Endothelial cell (in vitro differentiated cells): ENCODE measurements at places on chromosomes 13 and 19. TPM values are rescaled to one million over a fixed set of nuclear protein-coding genes. Genes with fewer than 3 reads are reported as not detected.
A peak's percentile ranks its signal among the peaks of the same experiment; 100 is the strongest.

- peak overlapping the region; percentile 94 for H3K4me3 ChIP-seq
- peaks cover 15% of the 10 kb centered on the region for H3K27me3 ChIP-seq
- H3K36me3 ChIP-seq, result no peaks in the 10 kb centered on the region
- peak overlapping the region; percentile 65 for H3K27ac ChIP-seq
- H3K4me1 ChIP-seq, result peaks cover 20% of the 10 kb centered on the region
- DNase-seq, result no peak
Measured at GRCh38 chr19:31348481-31349159, 616 bp downstream of the TSHZ3 start.

DNA sequence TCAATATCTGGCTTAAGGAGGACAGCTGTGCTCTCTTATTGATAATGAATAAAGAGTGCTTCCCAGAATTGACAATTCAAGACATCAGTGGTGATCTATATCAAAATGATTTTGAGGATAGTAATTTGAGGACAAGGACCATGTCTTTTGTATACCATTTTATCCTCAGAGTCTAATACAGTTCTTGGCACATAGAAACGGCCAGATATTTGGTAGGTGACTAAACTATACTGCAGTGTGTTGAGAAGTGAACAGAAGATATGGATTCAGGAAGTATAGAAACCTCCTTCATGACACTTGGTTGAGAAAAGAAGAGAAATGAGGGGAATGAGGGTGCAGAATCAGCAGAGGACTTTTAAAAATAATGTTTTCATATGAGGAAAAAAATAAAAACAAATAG lies 16.1 kb upstream of the LMO7 start:
- H3K27me3 ChIP-seq, result no peaks in the 10 kb centered on the region
- H3K4me1 ChIP-seq, result no peaks in the 10 kb centered on the region

DNA sequence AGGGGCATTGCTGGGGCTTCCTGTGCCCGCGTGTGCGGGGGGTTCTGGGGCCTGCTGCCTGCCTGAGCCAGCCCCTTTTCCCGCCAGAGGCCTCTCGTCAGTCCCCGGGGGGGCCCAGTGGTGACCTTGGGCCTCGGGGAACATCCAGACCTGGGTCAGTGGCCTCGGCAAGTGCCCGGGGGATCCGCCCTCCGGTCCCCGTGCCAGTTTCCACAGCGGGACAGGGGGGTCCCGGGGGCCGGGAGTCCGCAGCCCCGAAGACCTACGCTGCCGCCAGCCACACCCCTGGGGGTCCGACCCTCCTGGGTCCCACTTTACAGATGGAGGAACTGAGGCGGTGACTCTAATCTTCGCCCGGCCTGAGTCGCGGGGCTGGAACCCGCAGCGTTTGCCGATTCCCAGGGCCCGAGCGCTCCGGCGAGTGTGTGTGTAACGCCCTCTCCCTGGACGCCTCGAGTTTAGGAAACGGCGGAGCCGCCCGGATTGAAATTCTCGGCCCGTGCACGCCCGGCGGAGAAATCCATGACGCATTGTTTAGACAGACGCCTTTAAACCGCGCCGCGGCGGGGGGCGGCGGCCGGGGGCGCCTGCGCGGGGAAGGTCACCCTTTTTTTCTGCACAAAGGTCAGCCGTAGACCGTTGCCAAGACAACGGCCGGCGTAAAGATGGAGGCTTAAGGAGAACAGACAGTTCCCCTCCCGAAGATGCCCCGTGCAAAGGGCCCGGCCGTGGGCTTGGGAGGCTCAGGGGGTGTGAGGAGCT lies 39.3 kb downstream of the EFNA2 start:
- no peak overlapping the region for H3K27ac ChIP-seq
- H3K36me3 ChIP-seq, result no peaks in the 10 kb centered on the region
- no peak overlapping the region for H3K4me3 ChIP-seq

DNA sequence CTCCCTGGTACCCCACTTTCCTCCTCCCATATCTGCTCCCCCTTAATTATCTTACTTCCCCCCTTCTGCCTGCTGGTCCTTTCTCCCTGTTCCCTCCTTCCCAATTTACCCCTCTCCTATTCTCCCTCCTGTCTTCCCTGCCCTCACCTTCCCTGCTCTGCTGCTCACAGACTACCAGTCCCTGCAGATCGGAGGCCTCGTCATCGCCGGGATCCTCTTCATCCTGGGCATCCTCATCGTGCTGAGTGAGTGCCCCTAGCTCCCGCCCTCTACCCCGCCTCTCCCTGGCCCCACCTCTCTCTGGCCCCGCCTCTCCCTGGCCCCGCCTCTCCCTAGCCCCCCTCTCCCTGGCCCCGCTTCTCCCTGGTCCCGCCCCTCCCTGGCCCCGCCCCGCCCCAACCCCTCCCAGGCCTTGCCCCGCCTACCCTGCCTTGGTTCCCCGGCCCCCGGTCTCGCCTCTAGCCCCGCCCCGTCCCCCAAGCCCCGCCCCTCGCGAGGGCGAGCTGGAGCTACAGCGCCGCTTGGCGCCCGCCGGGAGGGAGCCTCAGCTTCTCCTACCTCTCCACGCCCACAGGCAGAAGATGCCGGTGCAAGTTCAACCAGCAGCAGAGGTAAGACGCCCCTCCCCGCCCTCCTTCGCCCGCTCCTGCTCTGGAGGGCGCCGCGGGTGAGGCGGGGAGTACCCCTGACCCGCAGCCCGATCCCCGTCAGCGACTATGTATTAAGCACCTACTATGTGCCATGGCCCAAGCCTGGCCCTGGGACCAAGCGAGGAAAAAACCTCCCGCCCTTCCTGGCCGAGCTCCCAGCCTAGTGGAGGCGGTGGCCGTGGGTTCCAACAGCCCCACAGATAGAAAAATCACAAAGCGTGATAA lies 1.9 kb upstream of the FXYD7 start:
- H3K36me3 ChIP-seq, result no peaks in the 10 kb centered on the region
- DNase-seq, result peak; percentile 93
- H3K4me1 ChIP-seq, result peaks cover 5% of the 10 kb centered on the region
- no peak overlapping the region for H3K27ac ChIP-seq

DNA sequence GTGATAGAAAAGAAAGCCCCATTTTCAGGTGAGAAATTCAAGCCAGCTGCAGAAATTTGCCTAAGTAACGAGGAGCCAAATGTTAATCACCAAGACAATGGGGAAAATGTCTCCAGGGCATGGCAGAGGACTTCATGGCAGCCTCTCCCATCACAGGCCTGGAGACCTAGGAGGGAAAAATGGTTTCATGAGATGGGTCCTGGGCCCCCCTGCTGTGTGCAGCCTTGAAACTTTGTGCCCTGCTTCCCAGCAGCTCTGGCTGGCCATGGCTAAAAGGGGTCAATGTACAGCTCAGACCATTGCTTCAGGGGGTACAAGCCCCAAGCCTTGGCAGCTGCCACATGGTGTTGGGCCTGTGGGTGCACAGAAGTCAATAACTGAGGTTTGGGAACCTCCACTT lies 9.9 kb downstream of the N4BP2L1 start:
- no peak overlapping the region for H3K4me3 ChIP-seq
- no peak for DNase-seq
- no peak overlapping the region for H3K27ac ChIP-seq
- peaks cover 3% of the 10 kb centered on the region for H3K4me1 ChIP-seq
- peaks cover 18% of the 10 kb centered on the region for H3K36me3 ChIP-seq
- no peaks in the 10 kb centered on the region for H3K27me3 ChIP-seq

GRCh38 chr13:78323848-78324247 lies 279.5 kb downstream of the POU4F1 start:
- H3K4me3 ChIP-seq, result no peak overlapping the region
- H3K27me3 ChIP-seq, result no peaks in the 10 kb centered on the region
- no peak for DNase-seq

- H3K4me1 ChIP-seq, result peaks cover 8% of the 10 kb centered on the region
- no peak within 1 kb of the TSS for H3K4me3 ChIP-seq
- peak; percentile 12 for DNase-seq
- no peaks in the 10 kb centered on the region for H3K27me3 ChIP-seq
- no peaks in the 10 kb centered on the region for H3K36me3 ChIP-seq
- H3K27ac ChIP-seq, result no peak within 1 kb of the TSS
Measured at GRCh38 chr13:108269601-108270328, at the start of gene TNFSF13B. Gene TNFSF13B (plus strand): TSS chr13:108269718. CDS start chr13:108269896, 178 bp downstream.

- H3K27ac ChIP-seq, result no peak overlapping the region
- H3K4me1 ChIP-seq, result peaks cover 8% of the 10 kb centered on the region
- H3K4me3 ChIP-seq, result no peak overlapping the region
Measured at GRCh38 chr13:94351292-94351990, 128.0 kb downstream of the DCT start.

- H3K27ac ChIP-seq, result no peak overlapping the region
- no peak overlapping the region for H3K4me3 ChIP-seq
- no peaks in the 10 kb centered on the region for H3K4me1 ChIP-seq
- no peaks in the 10 kb centered on the region for H3K27me3 ChIP-seq
- H3K36me3 ChIP-seq, result no peaks in the 10 kb centered on the region
- peak; percentile 41 for DNase-seq
Measured at GRCh38 chr13:61255040-61255796, 160.4 kb downstream of the PCDH20 start.

GRCh38 chr19:3768015-3768747 lies 3.8 kb downstream of the RAX2 start:
- H3K4me3 ChIP-seq, result no peak overlapping the region
- H3K27ac ChIP-seq, result no peak overlapping the region
- peaks cover 8% of the 10 kb centered on the region for H3K36me3 ChIP-seq
- peaks cover 4% of the 10 kb centered on the region for H3K27me3 ChIP-seq

DNA sequence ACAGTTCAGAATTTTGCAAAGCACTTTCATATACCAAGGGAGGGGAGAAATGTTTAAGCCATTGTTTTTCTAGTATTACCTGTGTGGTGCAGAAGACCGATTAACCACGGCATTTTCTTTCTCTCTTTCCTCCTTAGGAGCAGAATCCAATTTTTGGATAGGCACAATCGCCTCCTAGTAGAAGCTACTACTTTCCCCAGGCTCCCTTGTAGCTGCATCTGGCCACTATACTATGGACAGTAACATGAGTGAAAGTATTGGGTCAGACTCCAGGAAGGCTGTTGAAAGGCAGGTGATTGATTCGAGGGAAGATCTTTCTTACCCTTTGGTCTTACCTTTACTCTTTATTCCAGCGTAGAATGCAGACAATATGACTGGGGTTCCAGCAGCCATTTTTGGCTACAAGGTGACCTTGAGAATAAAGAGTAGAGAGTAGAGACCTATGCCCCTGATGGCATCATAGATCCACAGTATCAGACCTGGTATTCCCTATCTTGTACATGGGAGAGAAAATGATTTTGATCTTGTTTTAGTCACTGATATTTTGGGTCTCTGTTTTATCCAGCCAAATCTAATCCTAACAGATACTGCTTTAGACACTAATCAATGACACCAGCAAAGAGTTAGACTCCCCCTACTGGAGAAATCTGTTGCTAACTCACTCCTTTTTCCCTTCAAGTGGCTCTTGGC lies 77.0 kb downstream of the LRRC63 start:
- H3K4me1 ChIP-seq, result no peaks in the 10 kb centered on the region
- DNase-seq, result peak; percentile 12
- no peaks in the 10 kb centered on the region for H3K36me3 ChIP-seq
- no peaks in the 10 kb centered on the region for H3K27me3 ChIP-seq
- H3K4me3 ChIP-seq, result no peak overlapping the region

DNA sequence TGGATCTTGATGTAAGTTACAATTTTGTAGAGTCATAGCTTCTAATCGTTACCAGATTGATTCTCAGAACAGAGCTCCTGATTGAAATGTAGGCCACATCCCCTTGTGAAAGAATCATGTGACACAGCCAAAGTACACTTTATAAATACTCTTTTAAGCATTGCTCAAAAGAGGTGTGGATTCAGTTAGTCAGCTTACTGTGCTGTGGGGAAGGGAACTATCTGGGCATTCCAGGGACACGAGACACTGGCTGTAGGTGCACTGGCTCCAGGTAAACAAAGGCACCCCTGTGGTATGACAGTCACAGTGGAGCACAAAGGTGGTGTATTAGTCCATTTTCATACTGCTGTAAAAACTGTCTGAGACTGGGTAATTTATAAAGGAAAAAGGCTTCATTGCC lies 222.8 kb downstream of the LIG4 start:
- no peak overlapping the region for H3K4me3 ChIP-seq
- peaks cover 2% of the 10 kb centered on the region for H3K4me1 ChIP-seq
- H3K36me3 ChIP-seq, result no peaks in the 10 kb centered on the region

DNA sequence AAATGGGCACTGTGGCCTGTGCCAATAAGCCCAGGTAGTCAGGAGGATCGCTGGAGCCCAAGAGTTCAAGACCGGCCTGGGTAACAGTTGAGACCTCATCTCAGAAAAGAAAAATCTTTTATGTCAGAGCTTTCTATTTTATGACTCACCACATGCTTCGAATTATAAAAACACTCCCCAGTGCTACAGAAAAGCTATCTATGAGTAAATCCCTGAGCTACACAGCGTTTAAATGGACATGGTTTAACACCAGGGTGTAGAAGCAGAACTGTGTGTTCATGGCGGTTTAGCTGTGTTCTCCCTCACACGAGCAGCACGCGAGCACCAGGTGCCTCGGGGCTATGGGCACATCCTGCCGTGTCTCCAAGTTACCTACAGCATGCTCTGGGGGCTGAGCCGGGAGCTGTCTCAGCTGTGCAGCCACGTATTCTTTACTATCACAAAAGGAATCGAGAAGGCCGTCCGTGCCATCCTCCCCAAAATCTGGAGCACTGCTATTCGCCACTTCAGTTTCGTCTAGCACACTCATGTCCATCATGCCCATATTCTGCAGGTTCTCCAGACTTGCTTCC lies 6.7 kb downstream of the SAFB2 start:
- H3K4me3 ChIP-seq, result no peak overlapping the region
- no peak overlapping the region for H3K27ac ChIP-seq
- DNase-seq, result no peak
- peaks cover 6% of the 10 kb centered on the region for H3K4me1 ChIP-seq
- H3K36me3 ChIP-seq, result peaks cover 46% of the 10 kb centered on the region

Gene LILRA6
- not detected for total RNA-seq

Gene EGLN2
- 146 TPM for total RNA-seq

Gene RNF113B
- not detected for total RNA-seq

Gene SELENOV
- 2.9 TPM for total RNA-seq

Gene SMIM44
- total RNA-seq, result not detected
